ENCODE measurements at places on chromosomes 5 and 9.

DNA sequence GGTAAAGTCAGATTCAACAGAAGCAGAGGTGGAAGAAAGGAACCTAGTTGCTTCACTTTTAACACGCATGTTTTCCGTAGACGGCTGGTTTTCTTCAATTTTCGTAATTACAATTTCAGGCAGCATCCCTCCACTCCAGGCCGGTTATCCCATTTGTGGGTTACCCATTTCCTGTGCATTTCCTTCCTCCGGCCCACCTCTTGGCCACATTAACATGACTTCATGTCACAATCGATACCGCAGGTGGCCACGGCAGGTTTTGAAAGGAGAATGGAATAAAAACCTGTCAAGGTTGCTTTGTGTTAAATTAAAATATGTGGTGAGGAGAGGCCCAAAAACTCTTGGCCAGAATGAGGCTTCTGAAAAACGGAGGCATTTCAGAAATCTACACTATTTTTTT is 130.2 kb downstream of the PCSK5 start:
- DNase-seq: no peak

GRCh38 chr5:60521376-60522291 is 178.3 kb downstream of the DEPDC1B start:
- no peak for DNase-seq

GRCh38 chr5:96742538-96742937 is 65.2 kb downstream of the ERAP1 start:
- DNase-seq: no peak

GRCh38 chr9:32863291-32863690 is 80.0 kb downstream of the TMEM215 start:
- no peak for DNase-seq

DNA sequence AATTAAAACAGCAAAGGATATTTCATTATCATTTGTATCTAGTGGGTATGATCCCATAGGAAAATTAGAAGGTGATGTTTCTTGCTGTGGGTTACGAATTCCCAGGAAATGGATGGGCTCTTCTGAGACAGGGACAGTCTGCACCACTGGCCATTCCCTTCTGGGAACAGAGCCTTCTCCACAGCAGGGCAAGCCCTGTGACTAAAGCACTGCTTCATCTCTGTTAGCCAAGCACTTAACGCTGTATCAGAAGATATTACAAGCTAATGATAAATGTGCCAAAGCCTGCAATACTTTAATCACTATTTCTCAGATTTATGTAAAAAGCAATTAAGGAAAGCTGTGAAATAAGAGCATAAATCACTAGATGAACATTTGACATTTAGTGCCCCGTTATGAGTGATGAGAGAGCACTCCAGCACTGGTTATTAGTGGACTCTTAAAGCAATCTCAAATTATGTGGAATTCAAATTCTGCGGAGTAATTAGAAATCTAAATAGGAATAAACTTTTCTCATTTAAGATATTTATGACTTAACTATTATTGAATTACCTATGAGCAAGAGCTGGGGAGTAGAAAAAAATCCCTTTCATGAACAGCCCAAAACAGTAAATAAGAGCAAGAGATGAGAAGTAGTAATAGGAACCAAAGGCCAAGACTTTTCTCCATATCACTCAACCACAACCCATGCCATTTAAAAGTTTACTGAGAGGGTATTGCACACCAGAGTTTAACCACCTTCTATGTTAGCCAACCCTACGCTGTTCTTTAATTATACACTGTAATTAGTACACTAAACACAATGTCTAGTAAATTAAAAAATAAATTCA is 49.2 kb downstream of the FAM240B start:
- no peak for DNase-seq

GRCh38 chr9:32398207-32398606 is 13.8 kb downstream of the ACO1 start:
- no peak for DNase-seq

DNA sequence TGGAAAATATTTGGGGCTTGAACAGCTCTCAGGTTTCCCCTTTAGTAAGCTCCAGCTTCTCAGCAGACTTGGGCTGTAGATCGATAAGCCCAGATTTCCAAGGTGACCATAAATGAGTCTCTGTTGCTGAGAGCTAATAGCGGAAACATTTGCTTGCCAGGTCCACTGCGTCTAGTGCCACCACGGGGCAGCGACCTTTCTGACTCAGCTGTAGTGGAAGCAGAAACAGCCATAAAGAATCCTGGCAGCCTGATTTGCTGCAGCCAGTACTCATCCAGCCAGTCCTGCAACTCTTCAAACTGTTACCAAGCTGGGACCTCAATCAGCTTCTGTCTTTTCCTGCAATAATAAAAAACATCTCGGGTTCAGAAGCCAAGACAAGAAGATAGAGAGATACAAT is 241.7 kb downstream of the DOCK8 start:
- DNase-seq: no peak

- no peak for DNase-seq
These were observed 17.8 kb downstream of the SHC3 start for GRCh38 chr9:89160806-89161205.

- DNase-seq: no peak
These were observed 40.0 kb upstream of the ARSB start for GRCh38 chr5:79025054-79025472.

Data from RWPE2 (cell line).